ENCODE measurements at places on chromosomes 4 and X.
A peak's percentile ranks its signal among the peaks of the same experiment; 100 is the strongest.

GRCh38 chr4:26574563-26574962, 9.3 kb upstream of the TBC1D19 start:
- DNase-seq: no peak

DNA sequence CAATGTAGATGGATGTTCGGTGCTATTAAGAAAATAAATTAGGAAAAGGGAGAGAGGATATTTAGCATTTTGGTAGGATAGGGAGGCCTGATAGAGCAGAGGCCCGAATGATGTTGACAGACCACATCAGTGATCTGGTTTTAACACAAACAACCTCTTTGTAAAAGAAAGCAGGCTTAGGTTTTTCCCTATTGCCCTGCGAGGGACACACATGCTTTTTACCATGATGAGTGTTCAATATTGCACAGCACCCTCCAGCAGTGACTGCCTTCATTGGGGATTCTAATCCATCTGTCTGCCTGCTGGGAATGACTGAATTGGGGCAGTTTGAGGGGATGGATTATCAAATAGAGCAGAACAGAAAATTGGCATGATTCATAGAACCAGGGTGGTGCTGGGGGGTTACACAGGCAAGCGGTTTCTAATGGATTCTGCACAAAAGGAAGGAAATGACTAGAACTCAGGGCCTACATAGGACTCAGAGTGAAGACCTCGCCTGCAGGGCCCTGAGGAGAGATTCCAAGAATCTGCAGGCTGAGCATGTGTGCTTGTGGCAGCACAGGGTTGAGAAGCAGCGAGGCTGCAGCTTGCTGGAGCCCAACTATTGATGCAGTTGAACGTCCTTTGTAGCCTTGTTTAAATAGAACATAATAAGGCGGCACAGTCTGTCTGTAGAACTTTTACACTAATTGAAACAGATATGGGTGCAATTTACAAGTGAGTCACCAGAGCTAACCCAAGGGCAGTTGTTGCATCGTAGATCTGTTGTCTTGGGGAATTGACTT, 58.0 kb downstream of the RHOH start:
- DNase-seq: no peak

GRCh38 chr4:82084747-82085146, 289.0 kb downstream of the HNRNPD start:
- no peak for DNase-seq

GRCh38 chr4:1588306-1588705, 95.8 kb downstream of the FAM53A start:
- no peak for DNase-seq

DNA sequence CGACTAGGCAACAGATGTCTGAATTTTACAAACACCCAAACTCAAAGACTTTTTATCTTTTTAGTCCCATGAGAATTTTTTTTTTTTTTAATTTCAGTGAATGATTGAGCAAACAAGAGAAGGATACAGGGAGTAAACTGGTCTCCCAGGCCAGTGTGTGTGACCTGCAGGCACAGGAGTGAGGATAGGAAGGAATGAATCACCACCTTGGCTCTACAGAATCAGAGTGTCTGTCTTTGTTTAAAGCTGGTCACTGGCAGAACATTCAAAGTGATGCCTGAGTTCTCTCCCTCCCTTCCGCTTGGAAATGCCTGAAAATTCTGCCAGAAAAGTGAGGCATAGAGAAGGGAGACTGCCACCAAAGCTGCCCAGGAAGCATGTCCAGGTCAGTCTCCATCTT, 69.5 kb downstream of the PARM1 start:
- no peak for DNase-seq

DNA sequence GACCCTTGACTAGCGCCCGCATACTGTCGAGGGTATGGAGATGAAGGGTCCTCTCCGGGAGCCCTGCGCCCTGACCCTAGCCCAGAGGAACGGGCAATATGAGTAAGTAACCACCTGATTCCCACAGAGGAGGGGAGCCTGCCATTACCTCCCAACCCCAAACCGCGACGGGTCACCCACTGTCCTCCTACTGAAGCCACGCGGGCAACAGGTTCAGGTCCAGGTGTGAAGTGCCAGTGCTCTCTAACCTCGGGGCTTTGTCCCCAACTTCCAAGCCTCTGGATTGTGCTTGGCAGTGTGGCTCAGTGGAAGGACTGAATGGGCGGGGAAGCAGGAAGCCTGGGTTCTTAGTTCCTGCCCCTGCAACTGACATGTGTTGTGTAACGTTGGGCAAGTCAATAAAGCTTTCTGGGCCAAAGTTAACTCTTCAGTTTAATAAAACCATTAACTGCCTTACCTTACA, 694 bp downstream of the OCRL start:
- DNase-seq: no peak

- no peak for DNase-seq
Measured at GRCh38 chr4:168758351-168758876, 251.6 kb downstream of the CBR4 start.

DNA sequence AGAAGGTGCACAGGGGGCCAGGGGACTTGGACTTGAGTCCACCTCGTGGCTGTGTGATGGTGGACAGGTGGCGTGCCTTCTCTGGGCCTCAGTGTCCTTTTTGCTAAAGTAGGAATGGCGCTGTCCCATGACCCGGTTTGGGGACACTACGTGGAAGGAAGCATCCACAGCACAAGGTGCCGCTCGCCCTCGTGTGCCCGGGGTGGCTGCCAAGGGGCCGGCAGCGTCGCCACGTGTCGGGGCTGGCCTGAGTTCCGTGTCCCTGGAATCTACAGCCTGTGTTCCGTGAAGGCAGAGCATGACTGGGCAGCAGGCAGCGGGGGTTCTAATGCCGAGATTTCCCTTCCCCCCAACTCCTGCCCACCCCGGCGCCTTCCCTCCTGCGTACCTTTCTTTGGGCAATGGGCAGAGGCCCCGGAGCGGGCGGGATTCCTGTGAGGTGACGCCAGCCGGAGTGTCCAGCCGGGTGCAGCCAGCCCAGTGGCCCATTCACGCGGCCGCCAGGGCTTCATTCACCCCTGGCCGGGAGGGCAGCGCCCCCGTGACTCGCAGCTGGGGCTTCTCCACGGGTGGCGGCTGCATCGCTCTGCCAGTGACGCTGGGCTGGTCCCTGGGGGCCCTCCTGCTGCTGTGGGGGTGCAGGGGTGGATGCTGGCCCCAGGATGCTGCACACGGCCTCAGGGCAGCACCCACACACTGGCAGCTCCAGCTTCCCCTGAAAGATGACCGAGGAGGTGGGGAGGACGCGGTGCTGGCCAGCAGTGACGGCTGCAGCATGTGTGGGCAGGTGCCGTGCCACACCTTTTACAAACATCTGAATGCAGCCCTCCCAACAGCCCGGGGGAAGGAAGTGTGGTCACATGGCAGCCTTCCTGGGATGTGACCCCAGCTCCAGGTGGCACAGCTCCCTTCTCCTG, 21.2 kb downstream of the DOK7 start:
- no peak for DNase-seq

DNA sequence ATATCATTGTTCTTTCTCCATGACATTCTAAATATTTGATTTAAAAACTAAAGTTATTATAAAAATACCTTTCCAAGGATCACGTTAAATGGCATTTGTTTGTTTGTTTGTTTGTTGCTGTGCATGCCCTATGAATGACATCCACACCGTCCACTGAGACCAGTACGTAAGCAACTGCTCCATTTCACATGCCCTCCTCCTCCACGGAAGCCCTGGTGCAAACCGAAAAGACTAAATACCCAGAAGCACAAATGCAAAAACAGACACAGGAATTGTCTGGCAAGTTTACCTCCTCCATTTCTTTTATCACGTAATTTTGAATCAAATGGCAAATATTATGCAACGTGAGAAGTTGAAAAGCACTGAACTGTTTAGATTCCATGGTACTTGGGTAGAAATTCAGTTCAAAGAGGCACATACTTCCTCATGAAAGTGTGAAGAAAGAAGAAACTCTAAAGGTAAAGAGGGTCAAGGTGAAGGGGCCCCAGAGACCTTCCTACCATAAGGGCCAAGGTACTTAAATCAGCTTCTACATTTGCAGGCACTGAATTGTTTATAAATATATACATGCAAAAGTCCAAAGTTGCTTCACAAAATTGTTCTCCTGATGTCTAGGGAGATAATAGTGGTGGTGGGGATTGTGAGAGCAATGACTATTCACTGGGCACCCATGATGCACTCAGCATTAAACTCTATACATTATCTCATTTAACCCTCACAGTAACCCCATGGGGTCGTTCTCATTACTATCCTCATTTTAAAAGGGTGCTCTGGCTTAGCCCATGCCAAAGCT, 23.4 kb downstream of the IRF2 start:
- no peak for DNase-seq

DNA sequence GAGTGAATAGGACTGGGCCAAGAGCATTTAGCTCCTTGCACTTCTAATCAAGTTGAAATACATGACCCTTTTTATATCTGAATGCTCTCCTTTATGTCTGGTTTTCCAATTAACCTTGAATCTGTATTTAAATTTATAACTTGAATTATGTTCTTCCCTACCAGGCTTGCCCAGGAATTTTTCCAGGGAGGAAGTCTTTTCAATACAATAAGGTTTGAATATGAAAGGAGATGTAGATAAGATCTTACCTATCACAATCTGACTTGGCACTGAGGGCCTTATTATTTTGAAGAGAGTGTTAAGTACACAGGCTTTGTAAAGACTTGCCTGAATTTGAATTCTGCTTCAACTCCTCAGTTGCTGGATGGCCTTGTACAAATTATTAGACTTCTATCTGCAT, 555.7 kb downstream of the PCDH7 start:
- DNase-seq: no peak

DNA sequence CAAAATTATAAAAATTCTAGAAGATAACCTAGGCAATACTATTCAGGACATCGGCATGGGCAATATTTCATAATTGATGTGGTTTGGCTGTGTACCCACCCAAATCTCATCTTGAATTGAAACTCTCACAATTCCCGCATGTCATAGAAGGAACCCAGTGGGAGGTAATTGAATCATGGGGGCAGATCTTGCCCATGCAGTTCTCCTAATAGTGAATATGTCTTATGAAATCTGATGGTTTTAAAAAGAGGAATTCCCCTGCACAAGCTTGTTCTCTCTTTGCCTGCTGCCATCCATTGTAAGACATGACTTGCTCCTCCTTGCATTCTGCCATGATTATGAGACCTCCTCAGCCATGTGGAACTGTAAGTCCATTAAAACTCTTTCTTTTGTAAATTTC, 77.7 kb downstream of the DDX60 start:
- DNase-seq: no peak

DNA sequence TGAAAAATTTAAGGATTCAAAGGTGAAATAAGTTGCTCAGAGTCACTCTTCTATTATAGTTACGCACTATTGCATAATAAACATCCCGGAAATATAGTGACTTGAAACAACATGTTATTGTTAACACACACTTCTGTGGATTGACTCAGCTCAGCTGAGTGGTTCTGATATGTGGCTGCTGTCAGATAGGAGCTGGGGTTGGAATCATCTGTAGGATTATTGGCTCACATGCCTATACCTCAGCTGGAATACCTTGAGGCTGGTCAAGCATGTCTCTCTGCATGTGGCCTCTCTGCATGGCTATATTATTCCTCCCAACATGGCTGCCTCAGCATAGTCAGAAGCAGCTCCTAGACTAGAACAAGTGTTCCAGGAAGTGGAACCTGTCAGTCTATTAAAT, 486.7 kb upstream of the MAGEB2 start:
- DNase-seq: no peak

DNA sequence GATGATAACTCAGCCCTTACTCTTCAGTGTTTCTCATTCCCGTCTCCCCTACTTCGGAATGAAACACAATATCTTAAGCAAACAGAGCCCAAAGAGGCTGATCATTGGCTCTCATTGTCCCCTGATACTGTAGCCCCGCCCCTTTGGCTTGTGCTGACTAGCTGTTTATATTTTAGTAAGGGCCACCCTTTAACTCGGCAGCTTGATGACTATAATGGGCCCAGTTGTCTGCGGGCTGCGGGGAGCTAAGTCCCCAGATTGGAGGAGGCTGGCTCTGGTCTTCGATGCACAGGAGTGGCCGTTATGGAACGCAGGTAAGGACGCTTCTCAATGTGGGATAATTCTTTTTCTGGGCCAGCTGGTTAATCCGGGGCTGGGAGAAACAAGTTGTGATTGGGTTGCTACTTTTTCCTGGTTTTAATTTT, at the start of gene TRIM2:
TSS of gene TRIM2 (plus strand) at position 197 of the 425 bp plus-strand sequence. CDS start at position 285, 88 bp downstream.
- DNase-seq: peak; percentile 7

DNA sequence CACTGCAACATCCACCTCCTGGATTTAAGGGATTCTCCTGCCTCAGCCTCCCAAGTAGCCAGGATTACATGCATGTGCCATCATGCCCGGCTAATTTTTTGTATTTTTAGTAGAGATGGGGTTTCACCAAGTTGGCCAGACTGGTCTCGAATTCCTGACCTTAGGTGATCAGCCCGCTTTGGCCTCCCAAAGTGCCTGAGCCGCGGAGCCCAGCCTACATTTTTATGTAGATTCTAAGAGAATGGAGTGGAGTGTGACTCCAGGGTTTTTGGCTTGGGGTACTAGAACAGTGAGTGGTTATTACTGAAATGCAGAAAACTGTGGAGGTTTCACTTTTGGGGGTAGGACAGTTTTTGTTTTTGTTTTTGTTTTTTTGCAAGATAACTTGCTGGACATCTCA, 806.0 kb downstream of the ADGRL3 start:
- no peak for DNase-seq

GRCh38 chrX:69995362-69996112, 54.2 kb downstream of the AWAT2 start:
- no peak for DNase-seq

- DNase-seq: no peak
Measured at GRCh38 chrX:39176105-39176504, 374.8 kb downstream of the MID1IP1 start.

DNA sequence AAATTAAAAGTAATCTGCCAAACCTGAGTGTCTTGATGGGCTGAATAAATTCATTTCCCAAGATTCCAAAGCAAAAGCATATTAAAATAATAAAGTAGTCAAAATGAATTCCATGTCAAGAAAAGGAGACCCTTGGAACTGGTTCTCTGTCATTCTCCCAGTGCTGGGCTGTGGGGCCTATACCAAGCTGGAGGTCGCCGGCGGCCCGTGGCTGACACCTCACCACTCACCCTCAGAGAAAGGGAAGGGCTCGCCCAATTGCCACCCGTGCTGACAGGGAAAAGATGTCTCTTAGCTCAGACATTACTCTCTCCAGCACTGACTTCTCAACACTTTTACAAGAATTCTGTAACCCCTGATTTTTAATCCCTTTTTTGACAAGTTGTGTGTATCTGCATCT, 51.7 kb downstream of the GATB start:
- no peak for DNase-seq

- DNase-seq: no peak
Measured at GRCh38 chrX:80810365-80810978, 795 bp upstream of the BRWD3 start.

GRCh38 chr4:99855678-99856077, 38.5 kb downstream of the LAMTOR3 start:
- no peak for DNase-seq

- DNase-seq: no peak
Measured at GRCh38 chrX:119646515-119646914, 40.3 kb upstream of the NKRF start.

GRCh38 chr4:40731792-40732245, 17.9 kb upstream of the NSUN7 start:
- no peak for DNase-seq

DNA sequence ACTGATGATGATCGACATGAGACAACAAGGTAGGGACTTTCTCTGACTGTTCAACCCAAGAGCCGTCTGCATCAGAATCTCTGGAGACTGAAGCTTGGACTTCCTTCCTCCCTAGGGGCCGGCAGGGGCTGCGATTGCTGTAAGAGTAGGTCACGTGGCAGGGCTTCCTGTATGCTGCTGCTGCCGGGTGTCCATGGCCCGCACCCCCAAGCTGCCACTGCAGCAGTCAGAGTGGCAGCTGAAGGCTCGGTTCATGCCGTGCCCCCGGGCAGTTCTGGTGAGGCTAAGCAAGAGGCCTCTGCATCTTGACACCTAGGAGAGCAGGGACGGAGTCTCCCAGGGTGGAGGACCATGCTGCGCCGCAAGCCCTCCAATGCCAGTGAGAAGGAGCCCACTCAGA, at the start of gene SASH3:
TSS of gene SASH3 (plus strand) at position 203 of the 400 bp plus-strand sequence. CDS start at position 352, 149 bp downstream.
- DNase-seq: no peak

Measured in hematopoietic multipotent progenitor cell treated with erythropoietin and hydrocortisone succinate and interleukin-3 and kit ligand, for 15 days (in vitro differentiated cells).